ENCODE measurements at places on chromosomes 7 and 10.

GRCh38 chr10:30068492-30069223 is 9.3 kb upstream of the JCAD start:
- DNase-seq, result no peak

DNA sequence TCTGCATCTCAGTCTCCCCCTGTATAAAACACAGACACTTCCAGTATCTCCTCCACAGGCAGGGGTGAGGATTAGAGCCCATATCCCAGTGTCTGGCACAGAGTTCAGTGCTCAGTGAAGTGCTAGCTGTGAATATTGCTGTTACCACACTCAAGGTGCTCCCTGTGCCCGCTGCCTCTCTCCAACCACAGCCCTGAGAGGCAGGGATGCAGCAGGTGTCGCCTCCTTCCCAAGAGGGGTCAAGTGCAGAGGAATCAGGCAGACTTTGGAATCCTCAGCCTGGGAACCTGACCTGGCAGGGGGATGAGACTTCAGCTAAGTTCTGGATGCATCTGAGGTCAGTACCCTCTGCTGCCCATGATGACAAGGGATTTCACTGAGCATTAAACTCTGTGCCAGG is 163.1 kb downstream of the GFRA1 start:
- DNase-seq, result no peak

GRCh38 chr10:50558371-50558770 is 65.4 kb downstream of the SGMS1 start:
- DNase-seq, result no peak

DNA sequence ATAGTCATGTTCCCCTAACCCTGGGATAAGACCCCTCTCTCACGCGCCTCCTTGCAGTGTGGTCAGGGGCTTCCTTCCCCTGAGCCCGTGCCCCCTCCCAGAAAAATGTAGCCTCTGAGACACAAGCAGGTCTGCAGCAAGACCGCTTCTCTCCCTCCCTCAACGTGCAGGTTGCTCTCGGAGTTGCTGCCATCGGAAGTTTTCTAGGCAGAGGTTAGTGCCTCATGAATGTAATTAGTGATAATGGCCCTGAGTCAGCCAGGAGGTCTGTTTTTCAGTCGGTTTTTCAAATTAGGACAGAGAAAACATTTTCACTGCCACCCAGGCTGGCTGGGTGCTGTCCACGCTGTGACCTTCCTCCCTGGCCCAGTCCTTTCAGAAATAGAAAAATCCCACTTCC is 43.2 kb upstream of the PRLHR start:
- no peak for DNase-seq

DNA sequence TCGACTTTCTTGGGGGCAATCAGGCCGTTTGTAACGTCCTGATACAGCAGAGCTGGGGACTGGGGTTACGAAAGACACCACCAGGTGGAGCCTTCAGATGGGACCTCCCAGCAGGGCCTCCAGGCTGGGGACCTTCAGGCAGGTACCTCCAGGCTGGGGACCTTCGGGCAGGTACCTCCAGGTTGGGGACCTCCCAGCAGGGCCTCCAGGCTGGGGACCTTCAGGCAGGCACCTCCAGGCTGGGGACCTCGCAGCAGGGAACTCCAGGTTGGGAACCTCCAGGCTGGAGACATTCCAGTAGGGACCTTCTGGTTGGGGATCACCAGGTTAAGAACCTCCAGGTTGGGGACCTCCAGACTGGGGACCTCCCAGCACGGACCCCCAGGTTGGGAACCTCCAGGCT is 23.5 kb upstream of the GPR146 start:
- DNase-seq, result no peak

DNA sequence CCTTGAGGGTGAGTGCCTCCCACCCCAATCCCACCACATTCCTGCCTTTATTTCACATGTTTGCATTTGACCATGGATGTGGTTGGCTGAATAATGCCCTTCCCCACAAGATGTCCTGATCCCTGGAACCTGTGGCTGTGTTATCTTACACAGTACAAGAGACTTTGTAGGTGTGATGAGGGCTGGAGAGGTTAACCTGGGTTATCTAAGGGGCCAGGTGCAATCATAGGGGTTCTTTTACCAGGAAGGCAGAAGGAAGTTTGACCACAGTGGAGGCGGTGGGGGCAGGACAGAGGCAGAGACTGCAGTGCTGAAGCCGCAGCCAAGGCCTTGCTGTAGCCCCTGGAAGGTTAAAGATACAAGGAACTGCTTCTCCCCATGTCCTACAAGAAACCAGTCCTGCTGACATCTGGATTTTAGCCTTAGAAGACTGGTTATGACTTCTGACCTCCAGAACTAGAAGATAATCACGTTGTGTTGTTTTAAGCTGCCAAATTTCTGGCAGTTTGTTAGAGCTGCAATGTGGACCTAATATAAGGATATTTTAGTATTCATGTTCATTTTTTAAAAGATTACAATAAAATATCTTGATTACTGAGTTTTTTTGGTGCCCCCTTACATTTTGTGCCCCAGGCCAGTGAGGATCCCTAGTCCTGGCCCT is 136.6 kb downstream of the ARHGAP22 start:
- no peak for DNase-seq

DNA sequence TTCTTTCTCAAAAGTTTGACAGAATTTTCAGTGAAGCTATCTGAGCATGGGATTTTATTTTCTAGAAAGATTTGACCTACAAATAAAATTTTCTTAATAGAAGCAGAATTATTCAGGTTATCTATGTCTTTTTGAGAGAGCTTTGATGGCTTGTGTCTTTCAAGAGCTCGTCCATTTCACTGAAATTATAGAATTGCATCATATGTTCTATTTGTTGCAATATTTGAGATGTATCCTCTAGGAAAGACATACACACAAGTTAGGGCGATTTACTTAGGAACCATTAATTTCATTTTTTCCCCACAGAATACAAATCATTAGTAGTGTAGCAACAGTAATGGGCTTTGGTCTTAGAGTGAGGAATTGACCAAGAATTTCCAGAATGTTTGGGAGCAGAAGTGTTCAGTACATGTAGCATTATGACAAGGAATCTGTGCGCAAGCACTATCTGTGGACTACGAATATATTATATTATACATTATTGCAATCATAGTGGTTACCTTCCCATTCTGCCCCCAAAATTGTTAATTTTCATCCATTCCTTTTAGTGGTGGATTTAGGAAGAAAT is 12.8 kb upstream of the COL17A1 start:
- no peak for DNase-seq

GRCh38 chr10:79400146-79401004 is 45.0 kb downstream of the ZCCHC24 start:
- no peak for DNase-seq

GRCh38 chr10:50333872-50334271 is 82.6 kb upstream of the ASAH2 start:
- DNase-seq, result no peak

GRCh38 chr10:132434405-132435005 is 37.5 kb downstream of the PWWP2B start:
- DNase-seq, result no peak

- DNase-seq, result no peak
Observed at GRCh38 chr7:22563621-22564241, 63.7 kb upstream of the STEAP1B start.

DNA sequence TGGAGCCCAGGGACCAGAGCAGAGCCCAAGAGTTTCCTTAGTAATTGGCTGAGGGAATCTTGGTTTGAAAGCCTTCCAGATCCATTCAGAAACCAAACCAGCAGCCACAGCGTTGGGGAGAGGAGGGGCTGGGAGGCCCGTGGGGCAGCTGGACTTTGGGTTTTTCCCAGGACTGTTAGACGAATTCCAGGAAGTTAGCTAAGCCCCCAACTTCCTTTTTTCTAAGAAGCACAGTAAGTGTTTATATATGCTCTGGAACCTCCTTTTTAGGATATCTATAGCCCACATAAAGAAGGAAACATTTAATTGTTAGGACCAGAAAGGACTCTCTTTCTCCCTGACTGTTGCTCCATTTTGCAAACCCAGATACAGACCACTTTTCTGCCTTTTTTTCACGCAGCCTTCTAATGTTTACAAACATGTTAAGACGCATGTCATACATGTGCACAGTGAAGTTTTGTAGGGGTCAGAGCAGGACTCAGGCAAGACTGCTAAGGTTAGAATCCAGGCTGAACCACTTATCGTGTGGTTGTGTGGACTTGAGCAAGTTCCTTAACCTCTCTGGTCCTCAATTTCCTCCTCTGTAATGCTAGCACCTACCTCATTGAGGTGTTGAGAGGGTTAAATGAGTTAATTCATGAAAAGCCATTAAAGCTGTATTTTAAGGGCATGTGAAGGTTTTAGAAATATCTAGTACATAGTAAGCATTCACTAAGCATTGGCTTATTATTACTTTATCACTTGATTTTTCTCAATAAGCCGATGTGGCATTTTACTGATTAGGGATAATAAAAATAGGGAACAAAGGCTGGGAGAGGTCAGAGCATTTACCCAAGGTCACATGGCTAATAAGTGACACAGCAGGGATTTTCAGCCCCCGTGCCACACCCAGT is 42.4 kb downstream of the TBATA start:
- no peak for DNase-seq

GRCh38 chr7:17055596-17055995 is 173.8 kb upstream of the AGR3 start:
- DNase-seq, result no peak

- DNase-seq, result no peak
Observed at GRCh38 chr10:132595021-132595420, 57.4 kb downstream of the INPP5A start.

GRCh38 chr7:139697056-139697455 is 80.7 kb downstream of the HIPK2 start:
- no peak for DNase-seq

DNA sequence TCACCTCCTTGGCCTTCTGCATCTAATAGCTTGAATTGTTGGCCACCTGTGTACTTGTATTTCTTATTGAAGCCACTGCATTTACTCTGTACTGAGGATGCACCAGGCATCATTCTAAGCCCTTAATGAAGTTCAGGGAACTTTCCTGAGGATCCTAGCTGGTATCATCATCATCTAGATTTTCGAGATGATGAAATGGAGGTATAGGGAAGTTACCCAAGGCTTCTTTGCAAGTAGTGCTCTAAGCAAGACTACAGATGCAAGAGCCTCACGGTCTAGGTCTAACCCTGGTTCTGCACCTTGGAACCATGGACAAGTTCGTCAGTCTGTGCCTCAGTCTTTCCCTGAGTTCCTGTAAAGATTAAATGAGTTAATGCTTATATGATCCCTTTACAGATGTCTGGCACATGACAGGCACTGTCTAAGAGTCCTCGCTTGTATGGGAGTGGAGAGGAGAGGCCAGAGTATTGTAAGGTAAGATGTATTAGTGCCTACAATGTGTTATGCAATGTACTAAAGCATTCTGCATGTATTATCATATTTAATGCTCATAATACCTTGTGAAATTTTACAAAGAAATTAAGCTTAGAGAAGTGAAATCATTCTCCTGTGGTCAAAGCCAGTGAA is 145.1 kb downstream of the KCNMA1 start:
- no peak for DNase-seq

- no peak for DNase-seq
Observed at GRCh38 chr10:71423901-71424300, 27.2 kb downstream of the CDH23 start.

DNA sequence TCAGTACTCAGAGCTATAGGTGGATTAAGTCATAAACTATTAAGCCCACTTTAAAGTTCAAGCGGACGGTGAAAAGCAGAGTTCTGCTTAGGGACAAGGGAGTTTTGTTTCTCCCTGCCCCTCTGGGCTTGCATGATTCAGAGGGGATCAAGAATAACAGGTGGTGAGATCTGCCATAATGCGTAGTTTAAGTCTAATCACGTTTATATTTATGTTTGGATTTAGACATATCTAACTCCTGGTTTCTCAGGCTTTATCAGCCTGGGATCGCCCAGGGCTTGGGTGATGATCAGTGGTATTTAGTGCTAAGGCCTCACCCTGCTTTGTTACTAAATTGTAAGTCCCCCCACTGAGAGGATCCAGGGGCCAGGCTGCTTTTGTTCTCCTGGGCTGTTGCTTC is 335.4 kb upstream of the NRP1 start:
- no peak for DNase-seq

DNA sequence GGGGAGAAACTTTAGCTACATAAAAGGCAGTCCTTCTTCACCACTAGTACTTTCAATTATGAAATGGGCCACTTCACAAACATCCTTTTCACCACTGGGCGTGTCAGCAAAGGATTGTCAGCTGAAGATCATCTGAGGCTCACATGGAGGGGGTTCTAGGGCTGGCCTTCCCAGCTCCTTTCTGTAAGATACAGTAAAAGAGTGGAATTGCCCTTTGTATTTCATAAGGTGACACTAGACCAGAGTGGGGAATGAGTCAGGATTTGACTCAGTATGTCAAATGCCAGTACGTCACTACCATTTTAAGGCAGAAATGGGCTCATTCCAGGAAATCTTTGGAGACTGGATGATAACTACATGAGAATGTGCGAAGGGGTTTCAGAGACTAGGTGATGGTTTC is 21.2 kb upstream of the BLOC1S2 start:
- DNase-seq, result no peak

DNA sequence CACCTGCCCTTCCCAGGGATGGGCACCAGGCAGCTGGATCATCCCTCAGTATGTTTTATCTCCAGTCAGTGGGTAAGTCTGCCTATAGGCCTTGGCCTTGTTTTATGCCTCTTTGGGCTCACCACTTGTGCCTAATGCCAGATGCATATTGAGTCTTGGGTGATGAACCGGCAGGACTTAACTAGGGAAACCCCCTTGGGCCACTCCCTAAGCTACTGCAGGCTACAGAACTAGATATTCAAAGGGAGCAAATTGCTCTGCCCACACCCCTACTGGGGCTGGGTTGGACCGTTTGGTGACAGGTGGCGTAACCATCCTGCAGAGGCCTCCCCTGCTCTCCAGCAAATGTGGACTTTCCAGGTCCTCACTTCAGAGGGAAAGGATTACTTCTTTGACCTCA is 115.7 kb upstream of the GDF10 start:
- no peak for DNase-seq

- DNase-seq, result no peak
Observed at GRCh38 chr10:4885162-4885561, 59.2 kb downstream of the AKR1E2 start.

GRCh38 chr7:129041142-129042085 is 13.5 kb downstream of the TNPO3 start:
- DNase-seq, result no peak

- peak; percentile 12 for DNase-seq
Observed at GRCh38 chr7:54664235-54665228, 94.5 kb downstream of the SEC61G start.

GRCh38 chr7:2243458-2243857 is 1.4 kb downstream of the NUDT1 start:
- DNase-seq, result no peak

GRCh38 chr10:99532687-99533495 is at the start of gene NKX2-3:
TSS of gene NKX2-3 (plus strand) at chr10:99532942. CDS start at chr10:99533132, 190 bp downstream.
- no peak for DNase-seq

Data from epithelial cell of prostate (primary cell).